Suppressor macrophage (primary cell): ENCODE measurements at places on chromosomes 16 and 17.

GRCh38 chr16:22428654-22429053 lies 54.2 kb upstream of the CDR2 start:
- DNase-seq = no peak

GRCh38 chr17:69423450-69423849 lies 9.0 kb downstream of the MAP2K6 start:
- DNase-seq = no peak

- DNase-seq = no peak
These were observed 117.3 kb downstream of the IRX5 start for GRCh38 chr16:55047903-55048497.

DNA sequence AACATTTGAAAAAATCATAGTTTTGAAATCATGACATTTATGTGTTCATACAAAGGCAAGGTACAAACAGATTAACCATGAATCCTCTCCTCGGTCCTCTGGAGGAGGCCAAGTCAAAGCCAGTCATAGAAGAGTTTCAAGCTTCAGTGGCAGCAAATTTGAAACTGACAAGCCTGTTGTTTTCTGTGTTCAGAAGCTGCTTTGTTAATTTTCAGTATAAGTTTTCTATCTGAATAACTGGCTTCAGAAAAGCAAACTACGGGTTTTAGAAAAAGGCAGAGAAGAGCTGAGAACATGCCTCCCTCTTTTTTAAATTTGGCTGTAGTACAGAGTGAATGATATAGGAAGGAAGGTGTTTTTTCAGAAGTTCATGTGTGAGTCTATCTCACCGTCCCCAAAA lies 79.6 kb upstream of the CLEC18B start:
- no peak for DNase-seq

- no peak for DNase-seq
These were observed 15.0 kb upstream of the FAAP100 start for GRCh38 chr17:81567191-81567590.
